ENCODE measurements at places on chromosomes 6 and 20.
A peak's percentile ranks its signal among the peaks of the same experiment; 100 is the strongest.

DNA sequence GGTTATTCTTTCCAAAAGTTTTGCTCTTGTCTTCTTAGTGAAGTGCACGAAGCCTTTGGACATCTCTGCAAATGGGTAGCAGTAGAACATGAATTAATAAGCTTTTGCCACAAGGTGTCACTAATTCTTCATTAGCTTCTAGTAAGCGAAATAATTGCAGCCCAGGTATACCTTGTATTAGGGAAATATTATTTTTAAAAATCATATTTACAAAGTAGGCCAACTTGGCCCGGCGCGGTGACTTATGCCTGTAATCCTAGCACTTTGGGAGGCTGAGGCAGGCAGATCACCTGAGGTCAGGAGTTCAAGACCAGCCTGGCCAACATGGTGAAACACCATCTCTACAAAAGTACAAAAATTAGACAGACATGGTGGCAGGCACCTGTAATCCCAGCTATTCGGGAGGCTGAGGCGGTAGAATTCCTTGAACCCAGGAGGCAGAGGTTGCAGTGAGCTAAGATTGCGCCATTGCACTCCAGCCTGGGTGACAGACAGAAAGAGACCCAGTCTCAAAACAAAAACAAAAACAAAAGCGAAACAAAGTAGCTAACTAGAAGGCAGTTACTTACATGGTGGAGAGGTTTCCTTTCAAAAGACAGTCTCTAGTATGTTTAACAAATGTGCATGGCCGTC is 8.8 kb upstream of the RSPH3 start:
- peak; percentile 42 for DNase-seq

- DNase-seq = no peak
Measured at GRCh38 chr6:4904461-4905025, 99.3 kb downstream of the RPP40 start.

DNA sequence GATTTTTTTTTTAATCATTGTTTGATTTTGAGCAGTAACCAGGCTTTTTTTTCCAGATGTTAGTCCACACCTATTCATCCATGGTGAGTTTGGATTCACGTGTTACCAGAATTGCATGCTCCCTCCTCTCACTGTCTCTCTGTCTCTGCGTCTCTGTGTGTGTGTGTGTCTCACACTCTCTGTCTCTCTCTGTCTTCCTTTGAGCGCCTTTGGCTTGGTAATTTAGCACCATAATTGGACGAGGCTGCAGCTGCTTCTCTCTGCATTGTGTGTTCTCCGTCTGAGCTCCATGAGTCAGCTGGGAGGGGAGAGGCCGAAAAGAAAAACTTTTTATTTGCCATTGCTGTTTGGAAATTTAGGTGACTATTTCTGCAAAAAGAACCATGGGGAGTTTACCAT is 3.4 kb downstream of the TFAP2B start:
- DNase-seq = peak; percentile 57

DNA sequence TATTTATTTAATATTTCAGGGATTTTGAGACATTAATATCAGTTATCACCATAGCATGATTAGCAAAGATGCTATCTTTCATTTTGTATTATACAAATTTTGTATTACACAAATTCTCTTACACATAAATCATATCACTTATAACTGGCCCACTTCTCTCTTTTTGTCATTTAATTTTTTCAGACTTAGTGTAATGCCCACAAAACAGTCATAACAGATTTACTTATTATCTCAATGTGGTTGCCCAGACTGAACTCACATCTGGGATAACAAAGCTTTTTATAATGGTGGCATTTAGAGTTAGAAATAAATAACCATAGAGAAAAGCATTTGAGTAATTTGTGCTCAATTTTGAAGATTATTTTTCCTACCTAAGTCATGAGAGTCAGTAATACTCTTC is 148.3 kb downstream of the TFAP2B start:
- no peak for DNase-seq

GRCh38 chr6:44321210-44321609 is 8.1 kb upstream of the AARS2 start:
- DNase-seq = no peak

GRCh38 chr20:48060841-48061720 is 275.8 kb upstream of the SULF2 start:
- no peak for DNase-seq

DNA sequence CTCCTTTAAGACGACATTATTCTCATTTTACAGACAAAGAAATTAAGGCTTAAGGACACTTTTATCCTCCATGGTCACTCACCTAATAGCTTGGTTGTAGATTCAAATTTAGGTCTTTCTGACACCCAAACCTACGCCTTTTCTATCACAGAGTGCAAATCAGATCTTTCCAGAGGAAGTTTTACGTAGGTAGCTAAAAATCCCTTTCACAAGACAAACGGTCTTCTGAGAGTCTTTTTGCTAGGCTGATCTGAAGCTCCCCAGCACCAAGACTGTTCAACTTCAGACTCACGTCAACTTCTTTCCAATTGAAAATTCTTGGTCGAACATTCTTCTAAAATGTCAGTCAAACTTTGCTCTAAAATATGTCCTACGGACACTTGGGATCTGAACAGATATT is 46.5 kb downstream of the BLOC1S5 start:
- no peak for DNase-seq

DNA sequence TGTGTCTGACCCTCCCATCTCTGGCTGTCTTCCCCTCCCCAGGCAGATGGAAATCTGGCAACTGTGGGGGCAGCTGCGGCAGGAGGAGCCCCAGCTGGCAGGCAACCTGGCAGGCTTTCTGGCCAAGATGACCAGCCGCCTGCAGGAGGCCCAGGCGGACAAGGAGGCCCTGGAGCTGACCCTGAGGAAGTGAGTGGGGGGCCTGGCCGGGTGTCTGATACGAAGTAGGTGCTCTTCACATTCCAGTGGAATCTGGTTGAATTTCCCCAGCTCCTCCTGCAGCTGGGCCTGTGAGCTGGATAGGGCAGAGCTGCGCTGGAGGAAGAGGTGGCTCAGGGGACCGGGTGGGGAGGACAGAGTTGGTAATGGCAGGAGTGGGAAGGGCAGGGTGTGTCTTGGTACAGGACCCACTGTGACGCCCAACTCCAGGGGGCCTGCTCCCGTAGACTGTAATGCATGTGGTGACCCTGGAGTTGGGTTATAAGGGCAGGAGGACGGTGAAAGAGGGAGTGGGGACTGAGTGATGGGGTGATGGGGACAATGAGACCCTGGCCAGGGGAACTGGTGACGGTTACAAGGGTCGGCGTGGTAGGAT is 19.7 kb downstream of the RAB44 start:
- no peak for DNase-seq

DNA sequence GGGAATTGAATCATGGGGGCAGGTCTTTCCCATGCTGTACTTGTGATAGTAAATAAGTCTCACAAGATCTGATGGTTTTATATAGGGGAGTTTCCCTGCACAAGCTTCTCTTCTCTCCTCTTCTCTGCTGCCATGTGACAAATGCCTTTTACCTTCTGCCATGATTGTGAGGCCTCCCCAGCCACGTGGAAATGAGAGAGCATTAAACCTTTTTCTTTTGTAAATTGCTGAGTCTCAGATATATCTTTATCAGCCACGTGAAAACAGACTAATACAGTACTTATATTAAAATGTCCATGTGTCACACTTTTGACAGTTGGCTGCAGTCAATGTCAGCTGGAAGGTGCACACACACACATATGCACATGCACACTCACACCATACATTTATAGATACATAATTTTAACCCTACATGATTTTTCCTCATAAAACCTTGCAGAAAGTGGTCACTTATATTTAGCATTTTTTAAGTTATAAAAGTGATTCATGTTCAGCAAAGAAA is 128.9 kb downstream of the OTOR start:
- no peak for DNase-seq

DNA sequence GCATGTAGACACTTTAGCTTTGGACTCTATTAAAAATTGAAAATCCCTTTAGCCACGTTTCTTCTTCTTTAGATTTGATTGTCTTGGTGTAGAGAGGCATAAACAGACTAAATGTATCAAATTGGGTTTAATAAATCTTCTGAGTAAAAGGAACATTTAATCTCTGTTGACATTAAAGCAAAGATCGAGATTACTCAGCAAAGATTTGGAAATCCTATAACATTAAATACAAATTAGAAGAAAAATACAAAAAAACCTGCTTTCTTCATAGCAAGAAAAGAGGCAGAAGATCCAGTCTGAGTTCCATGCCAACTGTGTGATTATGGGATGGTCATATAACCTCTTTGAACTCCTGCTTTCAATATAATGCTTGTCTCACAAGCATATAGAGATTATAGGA is 172.3 kb downstream of the GJA1 start:
- DNase-seq = no peak

DNA sequence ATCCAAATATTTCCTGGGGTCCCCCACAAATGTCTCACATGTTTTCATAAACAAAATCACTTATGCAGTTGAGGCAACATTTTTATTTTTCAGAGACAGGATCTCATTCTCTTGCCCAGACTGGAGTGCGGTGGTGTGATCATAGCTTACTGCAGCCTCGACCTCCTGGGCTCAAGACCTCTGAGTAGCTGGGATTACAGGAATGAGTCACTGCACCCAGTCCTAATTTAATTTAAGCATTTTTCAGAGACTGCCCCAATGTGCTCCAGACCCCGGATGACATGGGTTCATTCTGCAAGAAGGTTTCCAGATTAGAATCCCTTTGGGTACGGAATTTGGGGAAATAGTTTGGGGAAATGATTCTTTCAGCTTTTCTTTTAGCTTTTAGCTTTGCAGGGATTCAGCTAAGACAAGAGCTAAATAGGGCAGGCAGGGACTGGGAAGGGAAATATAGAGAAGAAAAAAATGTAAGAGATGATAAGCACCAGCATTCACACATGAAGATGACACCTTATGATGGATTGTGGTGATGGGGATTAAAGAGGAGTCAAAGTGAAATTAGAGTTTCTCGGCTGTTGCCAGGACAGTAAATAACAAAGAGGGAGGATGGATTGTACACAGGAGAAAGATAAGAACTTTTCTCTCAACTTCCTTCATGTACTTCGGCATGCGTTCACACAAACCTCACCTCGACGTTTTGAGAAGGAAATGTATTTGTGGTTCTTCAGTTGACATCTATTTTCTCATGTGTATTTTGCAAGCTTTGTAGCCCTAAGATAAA is 169.4 kb upstream of the TAB2 start:
- no peak for DNase-seq

DNA sequence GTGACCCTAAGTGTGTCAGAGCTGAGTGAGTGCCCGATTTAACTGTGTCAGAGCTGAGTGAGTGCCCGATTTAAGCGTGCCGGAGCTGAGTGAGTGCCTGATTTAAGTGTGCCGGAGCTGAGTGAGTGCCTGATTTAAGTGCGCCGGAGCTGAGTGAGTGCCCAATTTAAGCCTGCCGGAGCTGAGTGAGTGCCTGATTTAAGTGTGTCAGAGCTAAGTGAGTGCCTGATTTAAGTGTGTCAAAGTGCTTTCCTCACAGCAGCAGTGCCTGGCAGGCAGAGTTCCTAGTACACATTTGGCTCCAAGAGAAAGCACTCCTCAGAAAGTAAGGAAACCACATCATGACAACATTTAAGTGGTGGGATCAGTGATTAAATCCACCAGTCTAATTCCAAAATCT is 13.2 kb downstream of the SERAC1 start:
- no peak for DNase-seq

- DNase-seq = no peak
Measured at GRCh38 chr6:167122827-167123657, at the start of gene CCR6. Gene CCR6 (plus strand): TSS chr6:167123096. CDS start chr6:167136135, 13,039 bp downstream.
